Stromal cell of bone marrow (primary cell): ENCODE measurements at places on chromosomes 12 and 14.

DNA sequence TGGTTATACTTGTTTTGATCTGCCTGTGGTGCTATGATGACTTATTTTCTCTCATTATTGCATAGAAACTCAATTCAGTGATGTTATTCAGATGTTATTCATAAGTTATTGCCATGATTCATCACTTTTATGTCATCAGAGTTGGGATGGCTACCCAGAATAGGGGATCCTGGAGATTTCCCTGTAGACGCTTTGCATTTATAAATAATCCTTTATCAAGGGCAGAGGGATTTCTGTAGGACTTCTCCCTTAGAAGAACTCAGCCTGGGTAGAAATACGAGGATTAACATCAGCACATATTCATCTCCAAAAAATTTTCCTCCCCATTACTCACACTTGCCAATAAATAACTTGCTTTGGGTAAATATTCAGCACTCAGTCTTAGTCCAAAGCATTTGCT is 4.9 kb downstream of the GPRC5A start:
- DNase-seq: peak; percentile 86

- DNase-seq: no peak
Observed at GRCh38 chr14:24072436-24072835, 1.1 kb downstream of the CPNE6 start.

- DNase-seq: no peak
Observed at GRCh38 chr14:99737451-99737951, 53.4 kb downstream of the CYP46A1 start.

DNA sequence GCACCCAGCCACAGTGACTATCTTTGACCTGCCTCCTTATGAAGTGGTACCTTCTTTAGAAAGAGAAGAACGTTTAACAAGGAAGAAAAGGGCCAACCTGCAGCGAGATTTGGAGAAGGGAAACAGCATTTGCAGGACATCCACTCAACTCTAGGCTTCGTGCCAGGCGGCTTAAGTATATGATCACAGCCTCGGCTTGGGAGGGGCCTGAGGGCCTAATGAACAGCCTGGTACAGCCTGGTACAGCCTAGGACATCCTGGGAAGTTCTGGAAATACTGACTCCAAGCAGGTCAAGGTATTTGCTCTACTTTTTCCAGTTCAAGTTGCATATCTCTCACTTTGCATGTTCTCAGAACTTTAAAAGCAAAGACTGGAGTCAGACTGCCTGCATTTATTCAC is 16.1 kb downstream of the HCAR2 start:
- no peak for DNase-seq

- DNase-seq: no peak
Observed at GRCh38 chr12:72790273-72790672, 518.1 kb downstream of the TRHDE start.

DNA sequence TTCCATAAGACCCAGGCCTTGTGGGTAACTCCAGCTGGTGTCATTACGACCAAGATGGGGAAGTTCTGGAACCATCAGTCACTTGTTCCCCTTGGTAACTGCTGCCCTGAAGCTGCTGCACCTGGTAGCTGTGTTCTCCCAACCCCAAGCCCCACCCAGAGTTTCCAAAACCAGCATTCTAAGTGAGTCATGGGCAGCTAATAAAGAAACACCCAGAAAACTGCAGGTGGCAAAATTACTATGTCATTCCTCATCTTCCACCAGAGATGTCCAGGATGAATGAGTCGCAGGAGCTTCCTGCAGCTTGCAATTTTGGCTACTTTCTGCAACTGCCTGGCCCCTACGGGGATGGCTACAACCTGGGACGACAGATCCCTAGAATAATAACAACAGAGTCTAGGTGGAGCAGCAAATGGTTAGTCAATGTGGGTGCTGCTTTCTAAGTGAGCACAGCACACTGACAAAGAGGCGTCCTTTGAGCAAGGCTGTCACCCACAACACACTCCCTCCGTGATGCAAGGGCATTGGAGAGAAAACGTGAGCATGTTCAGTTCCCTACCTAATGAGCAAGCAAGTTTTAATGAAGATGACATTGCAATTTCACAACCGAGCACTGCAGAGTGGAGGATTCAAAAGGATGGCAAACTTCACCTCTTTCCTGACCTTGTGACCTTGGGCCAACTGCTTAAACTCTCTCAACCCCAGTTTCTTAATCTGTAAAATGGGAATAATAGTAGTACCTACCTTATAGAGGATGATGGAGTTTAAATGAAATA is 301.4 kb upstream of the NOS1 start:
- no peak for DNase-seq

DNA sequence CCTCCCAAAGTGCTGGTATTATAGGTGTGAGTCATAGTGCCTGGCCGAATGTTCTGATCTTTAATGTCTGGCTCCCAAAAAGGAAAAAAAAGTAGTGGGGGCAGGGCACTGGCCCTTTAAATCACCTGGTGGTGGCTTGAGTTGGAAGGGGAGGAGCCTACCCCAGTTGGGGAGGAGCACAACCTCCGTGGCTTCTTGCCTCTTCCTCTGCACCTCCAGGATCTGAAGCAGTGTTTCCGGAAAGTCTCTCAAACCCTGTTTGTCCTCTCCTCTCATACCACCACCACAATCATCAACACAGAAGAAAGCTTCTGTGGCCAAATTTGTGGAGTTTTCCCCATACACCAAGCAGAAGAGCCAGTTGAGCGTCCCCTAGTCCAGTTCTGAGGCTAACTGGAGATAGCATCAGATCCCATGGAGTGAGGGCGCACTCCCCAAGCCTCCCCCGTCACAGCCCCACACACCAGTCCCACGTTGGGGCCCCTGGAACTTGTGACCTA is 24.3 kb upstream of the RCOR1 start:
- DNase-seq: no peak

DNA sequence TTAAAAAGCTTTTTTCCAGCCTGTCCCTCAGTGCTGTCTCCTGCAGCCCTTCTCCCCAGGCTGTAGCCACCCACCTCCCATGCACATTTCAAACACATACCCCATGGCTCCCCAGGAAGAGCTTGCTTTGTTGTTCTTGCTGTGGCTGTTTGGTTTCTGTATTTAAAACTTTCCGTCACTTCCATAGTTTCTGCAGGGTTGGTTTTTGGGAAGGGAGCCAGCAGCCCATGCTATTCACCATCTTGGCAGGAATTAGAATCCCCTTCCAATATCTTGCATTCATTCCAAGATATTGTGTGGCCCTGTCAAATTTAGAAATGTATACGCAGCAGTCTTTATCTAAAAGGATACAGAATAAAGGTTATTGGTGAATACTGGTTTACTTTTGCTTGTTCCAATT is 29.6 kb downstream of the CFAP251 start:
- no peak for DNase-seq

DNA sequence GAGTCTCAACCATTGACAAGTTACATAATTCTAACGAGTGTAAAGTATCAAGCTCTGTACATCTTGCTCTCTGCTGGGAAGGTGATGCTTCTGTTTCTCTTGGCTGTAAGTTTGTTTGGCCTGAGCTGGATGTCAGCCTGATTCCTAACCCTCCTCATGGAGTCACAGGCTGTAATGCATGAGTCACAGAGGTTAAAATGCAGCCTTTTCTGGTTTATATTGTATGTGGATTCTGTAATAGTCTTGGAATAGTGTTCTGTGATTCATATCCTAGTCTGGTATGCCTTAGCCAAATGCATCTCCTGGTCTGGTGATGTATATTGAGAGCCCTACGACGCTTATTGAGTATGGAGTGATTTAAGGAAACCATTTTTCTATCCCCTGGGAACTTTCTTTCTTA is 104.5 kb upstream of the FRMD6 start:
- DNase-seq: peak; percentile 99

- no peak for DNase-seq
Observed at GRCh38 chr14:104676694-104677511, 12.5 kb upstream of the INF2 start.

- no peak for DNase-seq
Observed at GRCh38 chr12:122874081-122874480, 21.8 kb downstream of the VPS37B start.

- DNase-seq: no peak
Observed at GRCh38 chr14:92441751-92442504, 71.7 kb upstream of the RIN3 start.

DNA sequence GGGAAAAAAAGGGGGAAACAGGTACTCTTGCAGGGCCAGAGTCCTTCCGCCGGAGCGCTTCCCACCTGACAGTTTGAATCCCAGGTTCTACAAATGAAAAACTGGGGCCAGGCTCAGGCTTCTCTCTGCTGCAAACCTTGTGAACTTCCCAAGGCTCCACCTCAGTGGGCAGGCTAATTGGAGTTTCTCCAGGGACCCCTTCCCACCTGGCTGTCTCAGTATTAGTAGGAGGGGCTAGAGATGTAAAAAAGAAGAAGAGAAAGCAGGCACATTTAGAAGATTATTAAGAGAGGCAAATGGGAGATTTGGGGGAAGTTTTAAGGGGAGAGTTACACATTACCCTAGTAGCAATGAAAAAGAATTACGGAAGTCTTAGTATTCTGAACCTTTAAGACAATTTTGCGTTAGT is 20.0 kb upstream of the CLEC2D start:
- no peak for DNase-seq

- DNase-seq: no peak
Observed at GRCh38 chr14:89242652-89243279, 174.3 kb downstream of the FOXN3 start.

DNA sequence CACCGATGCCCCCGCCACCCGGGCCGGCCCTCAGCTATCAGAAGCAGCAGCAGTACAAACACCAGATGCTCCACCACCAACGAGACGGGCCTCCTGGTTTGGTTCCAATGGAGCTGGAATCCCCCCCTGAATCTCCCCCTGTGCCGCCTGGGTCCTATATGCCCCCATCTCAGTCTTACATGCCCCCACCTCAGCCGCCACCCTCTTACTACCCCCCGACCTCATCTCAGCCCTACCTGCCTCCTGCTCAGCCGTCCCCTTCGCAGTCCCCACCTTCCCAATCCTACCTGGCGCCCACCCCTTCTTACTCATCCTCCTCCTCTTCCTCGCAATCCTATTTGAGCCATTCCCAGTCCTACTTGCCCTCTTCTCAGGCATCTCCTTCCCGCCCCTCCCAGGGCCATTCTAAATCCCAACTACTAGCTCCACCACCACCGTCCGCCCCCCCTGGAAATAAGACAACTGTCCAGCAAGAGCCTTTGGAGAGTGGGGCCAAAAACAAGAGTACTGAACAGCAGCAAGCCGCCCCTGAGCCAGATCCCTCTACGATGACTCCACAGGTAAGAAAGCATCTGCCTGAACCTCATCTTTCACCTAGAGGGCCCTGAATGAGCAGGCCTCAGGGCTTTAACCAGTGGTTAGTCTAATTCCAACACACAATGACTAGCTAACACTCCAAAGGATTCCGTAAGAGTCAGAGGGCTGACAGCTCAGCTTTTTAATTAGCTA is 851 bp downstream of the YLPM1 start:
- peak; percentile 2 for DNase-seq

- DNase-seq: no peak
Observed at GRCh38 chr12:1488908-1489381, 105.4 kb downstream of the FBXL14 start.

- no peak for DNase-seq
Observed at GRCh38 chr12:12236896-12237295, 29.9 kb downstream of the LRP6 start.

- DNase-seq: no peak
Observed at GRCh38 chr14:66496911-66497310, 10.7 kb downstream of the CCDC196 start.

DNA sequence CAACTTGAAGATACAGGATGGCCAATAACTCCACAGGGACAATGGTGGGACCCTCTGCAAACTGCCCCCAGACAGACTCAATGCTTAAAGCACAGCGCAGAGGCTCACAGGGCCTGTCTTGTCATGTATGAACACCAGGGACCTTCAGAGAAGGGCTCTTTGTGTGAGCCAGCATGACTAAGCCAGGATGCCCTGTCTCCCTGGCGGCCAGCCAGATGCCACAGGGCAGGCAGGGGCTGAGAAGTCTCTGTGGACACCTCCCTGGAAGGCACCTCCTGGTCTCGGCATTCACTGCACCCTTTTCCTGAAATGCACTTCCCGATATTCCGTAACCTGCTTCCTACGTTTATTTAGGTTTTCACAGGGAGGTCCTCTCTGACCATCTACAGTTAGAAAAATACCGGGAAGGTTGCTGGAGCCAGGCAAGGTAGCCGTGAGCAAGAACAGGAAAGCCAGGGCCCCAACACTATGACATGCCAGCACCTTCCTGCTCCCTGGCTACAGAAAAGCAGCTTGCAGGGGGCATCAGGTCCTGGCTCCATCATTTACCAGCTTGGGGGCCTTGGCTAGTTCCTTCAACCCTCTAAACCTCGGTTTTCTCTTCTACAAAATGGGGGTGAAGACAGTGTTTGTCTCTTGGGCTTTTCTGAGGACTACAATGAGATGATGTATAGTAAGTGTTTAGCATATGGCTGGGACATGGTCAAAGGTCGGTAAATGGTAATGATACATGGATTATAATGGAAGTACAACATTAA is 65.0 kb downstream of the PITPNM2 start:
- DNase-seq: no peak

DNA sequence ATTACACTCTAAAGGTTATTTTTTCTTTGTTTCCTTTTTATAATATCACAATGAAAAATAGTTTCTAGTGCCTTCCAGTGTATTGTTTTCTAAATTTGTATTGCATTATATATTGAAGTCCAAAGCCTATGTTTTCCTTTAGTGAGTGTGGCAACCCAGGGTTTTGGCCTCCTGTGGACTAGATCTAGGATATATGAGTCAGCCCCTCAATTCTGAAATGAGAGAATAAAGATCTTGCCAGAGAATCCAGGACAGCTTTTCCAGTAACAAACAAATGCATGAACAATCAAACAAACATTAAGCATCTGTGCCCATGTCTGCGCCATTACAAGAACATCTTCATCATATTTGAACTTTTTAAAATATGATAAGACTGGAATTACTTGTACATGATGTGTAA is 70.7 kb upstream of the SSTR1 start:
- DNase-seq: no peak

DNA sequence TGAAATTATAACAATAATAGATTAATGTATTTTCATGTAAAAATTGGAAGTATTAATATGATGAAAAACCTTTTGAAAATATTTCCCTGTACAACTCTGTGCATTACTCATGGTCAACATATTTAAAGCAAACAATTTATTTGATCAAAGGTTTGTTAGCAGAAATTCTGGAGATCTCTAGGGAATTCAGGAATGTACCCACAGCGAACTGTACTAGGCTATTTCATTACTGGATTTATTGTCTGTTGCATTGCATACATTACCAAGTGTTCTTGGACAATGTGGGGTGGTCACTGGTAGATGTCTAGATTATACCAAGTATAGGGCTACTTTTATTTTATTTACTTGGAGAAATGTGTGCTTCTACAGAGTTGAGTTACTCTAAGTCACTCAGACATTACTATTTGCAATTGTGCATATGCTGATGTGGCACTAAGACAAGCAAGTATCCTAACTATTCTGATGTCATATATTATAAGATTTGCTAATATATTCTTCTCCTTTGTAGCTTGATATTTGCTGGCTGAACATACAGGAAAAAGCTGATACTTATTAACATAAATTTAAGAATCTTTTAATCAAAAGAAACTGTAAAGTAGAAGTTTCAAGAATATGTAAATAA is 323.3 kb downstream of the CCER1 start:
- DNase-seq: no peak

GRCh38 chr12:132527883-132528264 is 37.9 kb downstream of the FBRSL1 start:
- DNase-seq: no peak

GRCh38 chr12:57816001-57816854 is 2.3 kb downstream of the AVIL start:
- no peak for DNase-seq
